DMS53 (cell line): ENCODE measurements at places on chromosomes 4 and X.

DNA sequence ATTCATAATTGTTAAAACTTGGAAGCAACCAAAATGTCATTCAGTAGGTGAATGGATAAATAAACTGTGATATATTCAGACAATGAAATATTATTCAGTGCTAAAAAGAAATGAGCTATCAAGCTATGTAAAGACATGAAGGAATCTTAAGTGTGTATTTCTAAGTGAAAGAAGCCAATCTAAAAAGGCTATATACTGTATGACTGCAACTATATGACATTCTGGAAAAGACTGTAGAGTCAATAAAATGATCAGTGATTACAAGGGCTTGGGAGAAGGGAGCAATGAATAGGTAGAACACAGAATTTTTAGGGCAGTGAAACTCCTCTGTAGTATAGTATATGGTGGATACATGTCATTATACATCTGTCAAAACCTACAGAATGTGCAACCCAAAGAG is 139.9 kb downstream of the FRYL start:
- no peak for DNase-seq

DNA sequence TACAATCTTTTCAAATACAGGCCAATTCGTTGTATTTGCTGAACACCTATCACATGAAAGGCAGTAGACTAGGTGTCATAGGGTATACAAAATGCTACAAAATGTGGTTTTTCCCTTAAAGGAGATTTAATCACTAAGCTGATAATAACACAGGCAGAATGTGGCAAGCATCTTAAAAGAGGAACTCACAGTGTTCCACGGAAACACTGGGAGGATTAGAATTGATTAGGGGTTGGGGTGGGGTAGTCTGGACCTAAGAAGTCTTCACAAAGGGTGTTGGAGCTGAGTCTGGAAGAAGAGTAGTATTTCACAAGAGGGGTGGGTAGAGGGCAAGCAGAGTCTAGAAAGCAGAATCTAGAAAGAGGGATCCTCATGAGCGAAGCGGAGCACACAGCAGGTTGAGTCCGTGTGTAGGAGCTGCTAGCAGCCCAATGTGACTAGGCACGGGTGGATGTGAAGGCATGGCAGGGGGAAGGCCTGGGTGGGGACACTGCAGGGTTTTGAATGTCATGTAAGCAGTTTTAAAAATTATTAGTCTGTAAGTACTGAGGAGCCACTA is 123.6 kb downstream of the MGST2 start:
- DNase-seq: no peak

DNA sequence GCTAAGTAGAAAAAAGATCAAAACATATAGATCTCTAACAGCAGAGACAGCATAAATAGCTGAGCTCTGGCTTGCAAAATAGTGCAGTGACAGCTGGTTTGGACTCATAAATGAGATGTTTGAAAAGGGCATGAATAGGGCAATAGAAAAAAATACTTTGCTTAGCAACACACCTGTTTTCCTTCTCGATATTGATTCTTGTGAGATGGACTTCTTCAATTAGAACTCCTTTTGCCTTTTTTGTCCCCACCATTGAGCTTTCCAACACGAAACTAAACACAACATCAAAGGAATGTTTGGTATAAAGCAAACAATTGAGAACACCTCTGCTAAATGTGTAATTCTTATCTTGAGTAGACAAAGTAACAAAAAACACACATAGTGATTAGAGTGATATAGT is 726.3 kb downstream of the RAPGEF2 start:
- peak; percentile 9 for DNase-seq

- DNase-seq: no peak
Measured at GRCh38 chr4:2786152-2786671, 6.7 kb upstream of the SH3BP2 start.

DNA sequence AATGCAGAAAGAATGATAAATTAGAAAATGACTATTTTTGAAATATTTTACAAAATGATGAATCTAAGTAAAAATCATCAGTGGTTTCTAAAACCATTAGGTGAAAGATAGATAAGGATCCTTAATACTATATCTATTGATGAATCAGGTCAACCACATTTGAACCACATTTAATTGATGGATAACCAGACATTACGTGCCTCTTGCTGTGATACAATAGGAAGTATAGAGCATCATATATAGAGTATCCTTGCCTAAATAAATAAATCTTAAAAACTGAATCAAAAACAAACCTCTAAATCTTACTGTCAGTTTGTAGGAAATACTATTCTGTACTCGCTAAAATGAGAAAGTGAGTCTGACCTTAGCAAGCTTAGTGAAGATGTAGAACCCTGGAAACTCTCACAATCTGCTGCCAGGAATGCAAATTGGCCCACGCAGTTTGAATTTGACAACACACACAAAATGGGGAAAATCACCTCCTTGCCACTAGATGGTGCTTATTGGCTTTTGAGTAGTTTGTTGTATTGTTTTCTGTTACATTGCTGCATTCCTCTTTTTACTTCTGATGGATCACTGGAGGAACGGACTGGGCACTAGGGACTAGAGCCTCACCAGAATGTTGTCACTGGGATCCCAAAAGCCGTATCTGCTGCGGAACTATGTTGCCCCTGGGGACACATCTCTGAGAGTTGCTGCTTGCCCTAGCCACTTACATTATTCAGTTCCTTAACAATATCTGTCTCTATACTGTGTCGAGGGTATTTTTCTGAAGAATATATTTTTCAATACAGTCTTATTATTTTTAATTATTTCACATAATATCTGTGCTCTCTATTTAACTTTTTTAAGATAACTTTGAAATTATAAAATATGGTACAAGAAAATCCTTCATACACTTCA is 25.4 kb upstream of the SLAIN2 start:
- DNase-seq: peak; percentile 86

GRCh38 chr4:114921790-114922591 is 191.4 kb downstream of the NDST4 start:
- DNase-seq: peak; percentile 65
